ENCODE measurements at places on chromosomes 1 and 21. TPM values are rescaled to one million over a fixed set of nuclear protein-coding genes. Genes with fewer than 3 reads are reported as not detected.

DNA sequence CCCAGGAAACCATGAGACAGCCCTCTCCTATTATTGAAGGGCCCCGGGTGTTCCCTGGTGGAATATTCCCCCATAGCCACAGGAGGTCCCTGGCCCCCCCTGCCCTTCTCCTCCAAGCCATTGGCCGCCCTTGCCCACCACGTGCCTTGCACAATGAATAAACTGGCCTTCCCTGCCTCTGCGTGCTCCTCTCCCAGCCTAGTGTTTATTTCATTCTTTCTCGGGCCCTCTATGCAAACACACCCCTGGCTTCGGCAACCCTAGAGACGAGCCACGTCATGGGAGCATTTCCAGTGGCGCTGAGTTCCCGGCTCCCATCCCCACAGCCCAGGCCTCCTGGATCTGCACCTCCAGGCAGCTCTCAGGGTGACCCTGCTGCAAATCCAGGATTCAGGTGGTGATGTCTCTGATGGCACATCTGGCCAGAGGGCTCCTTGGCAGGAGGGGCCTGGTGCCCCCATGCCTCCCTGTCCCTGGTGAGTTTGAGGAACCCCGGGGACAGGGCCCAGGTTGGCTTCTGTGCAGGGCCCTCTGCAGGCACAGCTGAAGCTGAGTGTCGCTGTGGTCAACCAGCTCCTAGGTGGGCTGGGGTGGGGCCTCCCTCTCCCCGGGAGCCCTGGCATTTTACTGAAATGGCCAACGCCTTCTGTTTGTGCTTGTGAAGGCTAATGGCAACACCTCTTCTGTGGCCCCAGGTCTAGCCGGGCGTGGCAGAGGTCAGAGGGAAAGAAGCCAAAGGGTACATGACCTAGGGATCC lies 6.2 kb downstream of the KRTAP10-12 start:
- no peak for DNase-seq

GRCh38 chr1:111756124-111756513 lies 418 bp downstream of the DDX20 start:
- DNase-seq = no peak

Gene KRTAP11-1
- not detected for polyA plus RNA-seq

Gene TNFSF4
- 1.1 TPM for polyA plus RNA-seq
